Fibroblast of villous mesenchyme (primary cell): ENCODE measurements at places on chromosomes 4 and X.
A peak's percentile ranks its signal among the peaks of the same experiment; 100 is the strongest.

DNA sequence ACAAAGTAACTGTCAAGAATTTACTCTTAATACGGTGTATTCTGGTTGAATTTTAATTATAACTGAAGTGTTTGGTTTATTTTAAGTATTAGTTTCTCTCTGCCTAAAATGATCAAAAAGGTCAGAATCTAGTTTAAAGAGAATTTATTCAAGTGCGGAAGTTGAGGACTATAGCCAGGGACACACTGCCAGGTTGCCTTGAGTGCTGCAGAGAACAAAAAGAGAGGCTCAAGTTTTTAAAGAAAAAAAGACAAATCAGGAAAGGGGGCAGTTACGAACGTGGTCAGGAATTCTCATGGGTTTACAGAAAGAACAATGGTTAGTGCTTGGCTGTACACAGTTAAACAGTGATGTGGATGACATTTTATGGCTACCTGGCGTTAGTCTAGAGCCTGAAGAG lies 81.3 kb downstream of the SNX25 start:
- DNase-seq: no peak

GRCh38 chr4:20520901-20521300 lies 179.4 kb upstream of the PACRGL start:
- peak; percentile 21 for DNase-seq

DNA sequence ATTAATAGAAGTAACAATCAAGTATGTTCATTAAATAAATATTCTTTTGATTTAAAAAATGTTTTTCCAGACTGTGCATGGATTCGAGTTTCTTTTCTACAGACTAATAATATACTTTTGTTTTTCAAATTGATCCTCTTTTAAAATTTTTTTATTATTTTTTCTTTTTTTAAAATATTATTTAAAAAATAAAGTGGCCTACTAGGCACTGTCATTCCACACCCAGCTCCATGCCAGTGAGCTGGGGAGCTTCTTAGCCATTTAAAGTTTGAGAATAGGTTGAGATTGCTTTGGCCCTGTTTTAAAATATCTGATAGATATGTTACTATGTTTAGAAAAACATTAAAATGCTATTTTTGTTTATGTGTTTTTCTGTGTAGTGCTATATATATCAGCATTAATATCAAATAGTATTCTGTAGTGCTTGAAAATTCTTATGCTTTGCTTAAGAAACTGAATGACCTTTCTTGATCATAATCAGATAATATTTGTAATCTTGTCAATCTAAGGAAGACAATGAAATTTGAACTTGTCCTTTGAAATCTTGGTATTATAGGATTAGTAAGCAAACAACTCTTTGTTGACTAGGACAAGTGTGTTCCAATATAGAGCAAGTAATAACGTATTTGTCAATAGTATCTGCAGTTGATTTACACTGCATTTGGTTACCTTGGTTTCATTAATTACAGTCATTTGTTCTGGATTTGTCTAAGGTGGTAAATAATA lies 12.6 kb downstream of the PCDH10 start:
- no peak for DNase-seq

GRCh38 chr4:73707269-73707875 lies 33.0 kb upstream of the CXCL8 start:
- peak; percentile 21 for DNase-seq

DNA sequence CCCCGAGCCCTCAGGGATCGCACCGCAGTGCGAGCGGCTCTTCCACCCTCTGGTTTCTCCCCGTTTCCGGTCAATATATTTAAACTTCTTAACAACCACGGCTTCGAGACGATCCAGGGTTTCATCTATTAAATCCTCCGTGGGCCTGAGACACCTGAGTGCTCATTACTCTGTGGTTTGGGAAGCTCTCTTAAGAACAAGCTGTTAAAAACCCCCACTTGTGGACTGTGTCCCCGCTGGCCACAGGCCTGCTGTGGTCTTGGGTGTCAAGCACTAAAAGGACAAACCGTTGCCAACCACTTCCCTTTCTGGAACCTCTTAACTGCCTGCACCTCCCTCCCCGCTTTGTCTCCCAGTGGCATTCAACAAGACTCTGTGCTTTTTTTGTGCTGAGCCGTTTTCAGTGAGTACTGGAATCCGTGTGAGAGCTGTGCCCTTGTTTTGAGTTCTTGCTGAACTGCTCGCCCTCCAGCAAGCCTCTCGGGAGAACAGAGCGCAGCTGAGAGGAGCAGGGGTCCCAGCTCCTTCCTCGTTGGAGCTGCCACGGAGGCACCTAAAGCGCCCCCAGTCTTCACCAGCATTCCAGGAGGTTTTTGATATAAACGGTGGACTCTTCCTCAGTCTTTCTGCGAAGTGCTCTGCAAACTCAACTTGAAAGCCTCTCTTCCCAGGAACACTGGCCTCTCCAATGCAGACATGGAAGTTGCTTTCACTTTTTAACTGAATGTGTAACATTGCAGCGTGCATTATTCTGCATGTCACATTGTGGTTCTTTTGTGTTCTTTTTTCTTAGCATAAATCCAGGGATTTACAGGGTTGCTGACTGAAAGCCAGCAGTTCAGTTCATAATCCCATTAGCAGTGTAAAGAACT lies 691 bp upstream of the IGFBP7 start:
- DNase-seq: peak; percentile 79

GRCh38 chr4:1779588-1780382 lies 13.3 kb upstream of the FGFR3 start:
- DNase-seq: no peak

DNA sequence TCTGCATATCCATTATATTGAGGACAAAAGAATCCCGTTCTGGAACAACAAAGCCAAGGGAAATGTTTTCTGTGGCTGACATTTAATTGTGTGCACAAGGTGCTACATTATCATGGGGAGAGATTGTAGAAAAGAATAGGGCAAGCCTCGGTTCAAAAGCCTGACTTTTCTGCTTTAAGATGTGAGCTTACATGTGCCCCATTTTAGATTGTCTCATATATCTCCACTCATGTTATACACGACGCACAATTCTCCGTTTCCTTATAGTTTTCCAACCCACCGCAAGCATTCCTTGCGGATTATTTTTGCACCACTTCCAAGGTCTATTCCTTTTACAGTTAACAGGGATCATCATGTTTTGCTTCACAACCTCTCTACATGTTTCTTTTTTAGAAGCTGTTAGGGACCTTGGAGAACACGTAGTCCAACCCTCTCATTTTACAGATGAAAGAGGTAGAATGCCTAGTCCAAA lies 99.6 kb upstream of the MAML3 start:
- DNase-seq: no peak

- no peak for DNase-seq
Observed at GRCh38 chr4:69591364-69591763, 48.1 kb downstream of the UGT2A2 start.

DNA sequence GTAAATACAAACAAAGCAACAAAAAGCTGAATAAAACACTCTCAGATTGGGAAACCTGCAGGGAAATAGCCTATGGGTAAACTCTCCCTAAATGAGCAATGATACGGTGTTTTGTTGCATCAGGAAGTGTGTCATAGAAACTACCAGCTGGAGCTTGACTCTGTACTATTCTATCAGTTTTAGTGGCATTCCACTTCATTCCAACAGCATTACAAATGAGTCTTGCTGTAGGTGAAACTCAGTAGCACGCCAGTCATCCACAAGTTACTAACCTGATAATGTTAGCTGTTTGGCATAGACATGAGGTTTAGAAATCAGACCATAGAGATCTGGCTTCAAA lies 24.9 kb downstream of the FGFBP1 start:
- DNase-seq: peak; percentile 83

GRCh38 chr4:1627417-1628313 lies 56.4 kb downstream of the FAM53A start:
- no peak for DNase-seq

- no peak for DNase-seq
Observed at GRCh38 chrX:129802863-129803262, 23.1 kb downstream of the SASH3 start.

GRCh38 chr4:170339522-170339921 lies 249.8 kb upstream of the AADAT start:
- DNase-seq: no peak

- peak; percentile 42 for DNase-seq
Observed at GRCh38 chr4:54118850-54119589, 19.1 kb downstream of the GSX2 start.

DNA sequence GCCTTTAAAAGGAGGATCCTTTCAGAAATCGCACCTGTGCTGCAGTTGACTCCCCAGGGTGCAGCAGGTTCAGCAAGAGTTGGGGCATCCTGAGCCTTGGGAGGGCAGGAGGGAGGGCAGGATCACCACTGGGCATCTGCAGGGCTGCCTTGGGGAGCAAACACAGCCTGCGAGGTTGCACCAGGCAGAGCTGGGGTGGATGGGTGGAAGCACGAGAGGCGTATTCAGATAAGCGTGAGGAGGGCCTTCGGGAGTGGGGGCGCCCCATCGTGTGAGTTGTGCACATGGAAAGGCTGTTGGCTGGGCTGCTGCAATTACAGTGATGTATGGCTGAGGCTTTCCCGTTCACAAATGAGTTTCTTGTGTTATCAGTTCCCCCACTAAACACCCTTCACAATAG lies 55.5 kb downstream of the PSAPL1 start:
- DNase-seq: no peak

- no peak for DNase-seq
Observed at GRCh38 chrX:15816438-15816809, 26.1 kb downstream of the ZRSR2 start.

GRCh38 chr4:71474731-71475130 lies 135.9 kb downstream of the SLC4A4 start:
- DNase-seq: no peak

DNA sequence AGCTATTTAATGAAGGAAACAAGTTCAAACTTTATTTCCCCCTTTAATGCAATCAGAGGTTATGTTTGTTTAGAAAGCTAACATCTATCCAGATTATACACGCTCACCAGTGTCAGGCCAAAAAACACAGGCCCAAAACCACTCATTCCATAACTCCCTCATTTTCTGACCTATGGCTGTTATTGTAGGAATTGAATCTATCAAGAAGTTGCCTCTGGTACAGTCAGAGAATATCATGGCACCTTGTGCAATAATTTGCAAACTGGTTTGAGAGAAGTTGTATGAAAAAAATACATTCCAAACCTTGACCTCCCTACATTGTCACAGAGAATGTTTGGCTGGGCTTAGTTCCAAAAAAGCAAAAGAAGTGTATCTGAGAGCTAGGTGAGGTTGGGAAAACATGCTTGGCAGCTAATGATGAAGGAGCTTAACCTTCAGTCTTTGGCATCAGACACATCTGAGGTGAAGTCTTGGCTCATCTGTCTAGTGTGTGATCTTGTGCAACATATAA lies 591.0 kb downstream of the ANKRD50 start:
- DNase-seq: peak; percentile 63

DNA sequence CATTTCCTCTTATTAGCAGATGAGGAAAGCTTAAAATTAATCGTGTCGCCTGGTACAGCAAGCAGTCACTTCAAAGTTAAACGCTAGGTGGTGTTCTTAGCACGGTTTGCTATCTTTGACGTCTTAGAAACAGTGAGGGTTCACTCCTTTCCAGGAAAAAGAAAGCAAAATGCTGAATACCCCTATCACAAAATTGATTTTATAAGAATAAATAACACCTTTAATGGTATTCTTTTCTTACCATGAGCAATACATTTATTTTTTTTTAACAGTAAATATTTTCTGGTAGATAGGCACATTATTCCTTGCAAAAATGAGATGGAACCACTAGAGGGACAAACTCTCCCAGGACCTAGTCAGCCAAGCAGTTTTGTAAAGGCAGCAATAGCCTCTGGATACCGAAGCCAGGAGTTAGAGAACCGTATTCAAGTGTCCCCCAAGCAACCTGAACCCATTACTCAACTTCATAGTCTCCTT lies 153.9 kb downstream of the KDR start:
- DNase-seq: peak; percentile 59

GRCh38 chrX:81241753-81242152 lies 39.9 kb downstream of the SH3BGRL start:
- no peak for DNase-seq
